ENCODE measurements at places on chromosomes 4 and X.

GRCh38 chr4:71360844-71361243, 22.0 kb downstream of the SLC4A4 start:
- DNase-seq: no peak

GRCh38 chr4:72846280-72847111, 223.0 kb downstream of the COX18 start:
- DNase-seq: no peak

DNA sequence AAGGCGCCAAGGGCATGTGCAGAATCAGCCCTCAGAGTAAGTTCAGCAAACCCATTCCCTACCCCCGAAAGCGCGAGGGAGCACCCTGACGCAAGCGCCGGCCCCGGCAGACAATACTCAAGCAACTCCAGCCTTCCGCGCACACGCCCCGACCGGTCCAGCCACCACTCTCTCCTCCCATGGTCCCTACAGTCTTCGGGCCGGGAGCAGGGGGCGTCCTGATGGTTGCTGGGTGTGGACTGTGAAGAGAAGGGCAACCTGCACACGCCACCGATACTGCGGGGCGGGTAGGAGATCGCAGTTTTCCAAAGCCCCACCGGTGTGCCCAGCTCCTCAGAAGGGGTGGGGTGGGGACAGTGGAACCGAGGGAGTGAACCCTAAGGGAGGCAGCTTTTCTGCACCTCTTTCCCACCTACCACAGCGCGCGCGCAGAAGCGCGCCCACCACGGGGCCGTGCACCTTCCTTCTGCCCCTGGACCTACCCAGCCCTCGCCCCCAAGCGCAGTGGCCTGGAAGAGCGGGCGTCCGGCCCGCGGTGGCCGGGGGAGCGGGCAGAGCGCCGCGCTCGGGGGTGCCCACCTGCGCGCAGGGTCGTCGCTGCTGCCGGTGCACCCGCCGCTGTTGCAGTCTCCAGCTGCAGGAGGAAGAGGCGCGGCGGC, 650.2 kb upstream of the DIPK2B start:
- DNase-seq: no peak

GRCh38 chr4:138507522-138507921, 265.4 kb upstream of the SLC7A11 start:
- DNase-seq: no peak

DNA sequence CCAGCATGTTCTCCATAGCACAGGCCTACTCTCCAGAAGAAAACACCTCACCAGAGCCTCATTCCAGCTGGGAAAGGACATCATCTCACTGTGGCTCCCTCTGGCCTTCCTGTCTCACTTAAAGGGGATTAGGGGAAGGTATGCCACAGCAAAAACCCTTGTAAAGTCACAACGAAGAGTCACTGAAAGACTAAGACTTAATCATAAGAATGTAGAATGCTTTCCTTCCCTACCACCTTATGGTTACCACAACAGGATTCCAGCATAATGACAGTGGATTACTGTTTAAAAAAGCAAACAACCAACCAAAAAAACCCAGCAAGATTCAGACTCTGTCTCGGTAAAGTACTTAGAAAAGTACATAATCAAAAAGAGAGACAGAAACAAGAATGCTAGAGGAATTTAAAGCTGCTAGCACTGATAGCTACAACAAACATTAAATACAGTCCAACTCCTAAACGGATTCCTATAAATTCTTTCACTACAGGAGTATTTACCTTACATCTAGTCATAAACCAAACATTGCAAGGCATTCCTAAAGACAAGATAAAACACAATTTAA, 75.1 kb downstream of the BANK1 start:
- DNase-seq: no peak

DNA sequence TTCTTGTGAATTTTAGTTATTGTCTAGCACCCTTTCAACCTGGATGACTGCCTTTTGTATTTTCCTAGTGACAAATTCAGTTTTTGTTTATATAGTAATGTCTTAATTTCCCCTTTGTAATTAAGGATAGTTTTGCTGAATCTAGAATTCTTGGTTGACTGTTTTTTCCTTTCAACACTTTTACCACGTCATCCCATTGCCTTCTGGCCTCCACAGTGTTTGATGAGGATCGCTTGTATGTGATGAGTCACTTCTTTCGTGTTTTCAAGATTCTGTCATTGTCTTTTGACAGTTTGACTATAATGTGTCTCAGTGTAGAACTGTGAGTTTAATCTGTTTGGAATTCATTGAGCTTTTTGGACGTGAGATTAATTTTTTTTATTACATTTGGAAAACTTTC, 30.1 kb downstream of the KDM6A start:
- DNase-seq: no peak

DNA sequence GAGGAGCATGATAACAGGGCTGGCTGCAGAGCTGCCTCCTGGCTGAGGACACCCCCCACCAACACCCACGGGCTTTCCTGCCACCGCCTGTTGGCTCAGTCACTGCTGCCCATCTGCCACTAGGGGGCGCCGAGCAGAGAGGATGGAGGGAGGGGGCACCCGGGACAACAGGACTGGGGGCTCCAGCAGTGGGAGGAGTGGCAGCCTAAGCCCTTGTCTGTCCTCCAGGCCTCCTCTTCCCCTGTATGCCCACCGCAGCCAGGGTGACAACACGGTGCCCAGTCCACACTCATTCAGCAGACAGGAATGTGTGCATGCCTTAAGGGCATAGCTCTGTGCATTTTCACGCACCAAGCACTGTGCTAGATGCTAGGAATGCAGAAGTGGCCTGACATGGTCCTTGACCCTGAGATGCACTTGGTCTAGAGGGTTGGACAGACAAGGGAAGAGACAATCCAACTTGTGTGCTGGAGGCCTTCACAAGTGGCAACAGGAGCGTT, 149.9 kb downstream of the AMMECR1 start:
- DNase-seq: no peak

GRCh38 chr4:188171551-188171950, 32.3 kb downstream of the TRIML1 start:
- no peak for DNase-seq

- DNase-seq: no peak
Measured at GRCh38 chr4:25351777-25352416, 25.2 kb upstream of the ANAPC4 start.

GRCh38 chr4:153344131-153345011, at the start of gene MND1:
Gene MND1 (plus strand): TSS chr4:153344688. CDS start chr4:153344738, 50 bp downstream.
- peak; percentile 74 for DNase-seq

DNA sequence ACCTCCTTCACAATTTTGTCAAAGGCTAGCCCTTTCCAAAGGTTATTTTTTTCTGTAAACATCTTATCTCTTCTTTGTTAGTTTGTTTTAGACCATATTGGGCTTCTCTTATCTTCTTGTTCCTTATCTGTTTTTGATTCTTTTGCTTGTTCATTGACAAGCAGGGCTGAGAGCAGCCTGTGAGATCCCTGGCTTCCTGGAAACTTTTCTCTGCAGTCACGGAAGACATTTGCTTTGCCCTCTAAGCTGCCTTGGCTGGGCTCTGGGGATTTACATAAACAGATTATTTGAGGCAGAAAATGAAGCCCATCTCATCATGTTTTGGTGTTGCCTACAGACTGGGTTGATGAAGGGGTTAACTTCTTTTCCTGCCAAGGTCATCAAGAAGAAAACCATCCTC, 157.4 kb upstream of the AMOT start:
- no peak for DNase-seq

DNA sequence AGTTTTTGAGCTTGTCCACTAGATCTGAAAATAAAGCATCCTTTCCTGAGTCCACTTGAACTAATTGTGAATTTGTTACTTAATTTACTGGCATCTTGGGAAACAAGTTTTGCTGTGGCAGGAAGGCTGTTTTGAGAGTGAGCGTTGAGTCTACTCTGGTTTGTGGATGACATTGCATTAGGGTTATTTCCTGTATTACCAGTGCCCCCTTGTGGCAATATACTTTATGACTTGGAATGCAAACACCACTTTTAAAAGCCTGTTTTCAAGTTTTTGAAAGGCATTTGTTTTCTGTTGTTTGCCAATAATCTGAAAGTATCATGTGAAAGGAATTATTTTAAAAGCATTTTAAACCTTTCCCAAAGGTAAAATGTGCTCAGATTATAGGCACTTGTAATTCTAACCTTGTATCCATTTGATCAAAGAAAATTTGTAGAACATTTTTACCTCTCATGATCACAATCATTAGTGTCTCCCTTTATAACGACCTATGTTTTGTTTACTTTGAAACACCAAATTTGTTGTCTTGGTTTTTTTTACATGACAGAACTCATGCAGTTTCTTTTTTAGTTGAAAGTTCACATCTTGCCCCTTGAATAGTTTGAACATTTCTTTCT, 18.0 kb upstream of the CYP2U1 start:
- DNase-seq: peak; percentile 41

DNA sequence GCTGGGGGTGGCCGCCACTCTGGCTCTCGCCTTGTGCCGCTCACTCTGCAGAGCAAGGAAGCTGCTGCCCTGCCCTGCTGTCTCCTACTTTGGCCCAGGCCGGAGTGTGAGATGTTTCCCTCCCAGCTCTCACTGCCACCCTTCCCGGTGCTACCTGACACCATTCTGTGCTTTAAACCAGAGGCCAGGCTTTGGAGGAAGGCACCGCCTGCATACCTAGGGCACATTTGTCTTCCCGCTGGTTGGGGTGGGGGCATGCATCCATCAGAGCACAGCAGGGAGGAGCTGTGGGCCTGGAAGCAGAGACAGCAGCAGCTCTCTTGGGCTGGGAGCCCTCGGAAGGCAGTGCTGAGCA, 96.9 kb upstream of the PSAPL1 start:
- DNase-seq: no peak

GRCh38 chr4:1414831-1415680, 8.8 kb upstream of the NKX1-1 start:
- DNase-seq: no peak

GRCh38 chr4:156473151-156473550, 498.4 kb downstream of the PDGFC start:
- no peak for DNase-seq

GRCh38 chrX:134810211-134810610, 151.9 kb upstream of the PLAC1 start:
- no peak for DNase-seq

GRCh38 chr4:165537028-165537648, 158.3 kb downstream of the CPE start:
- DNase-seq: peak; percentile 55

DNA sequence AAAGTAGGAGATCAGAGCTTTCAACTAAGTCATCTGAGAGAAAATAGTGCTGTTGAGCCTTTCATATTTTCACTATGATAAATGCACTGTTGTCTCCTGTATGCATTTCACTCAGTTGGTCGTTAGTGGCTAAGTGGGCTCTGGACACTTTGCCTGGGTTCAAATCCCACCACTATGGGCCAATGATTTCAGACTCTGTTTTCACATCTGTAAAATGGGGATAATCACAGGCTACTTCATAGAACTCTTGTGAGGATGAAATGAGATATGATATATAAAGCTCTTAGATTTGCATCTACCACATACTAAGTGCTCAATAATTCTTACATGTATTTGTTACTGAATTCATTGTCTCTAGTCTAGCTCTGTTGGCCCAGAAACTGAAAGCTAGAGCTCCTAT, 16.8 kb downstream of the LNX1 start:
- no peak for DNase-seq

All from NCI-H1092 (cell line).